ENCODE measurements at places on chromosomes 1 and 21.

DNA sequence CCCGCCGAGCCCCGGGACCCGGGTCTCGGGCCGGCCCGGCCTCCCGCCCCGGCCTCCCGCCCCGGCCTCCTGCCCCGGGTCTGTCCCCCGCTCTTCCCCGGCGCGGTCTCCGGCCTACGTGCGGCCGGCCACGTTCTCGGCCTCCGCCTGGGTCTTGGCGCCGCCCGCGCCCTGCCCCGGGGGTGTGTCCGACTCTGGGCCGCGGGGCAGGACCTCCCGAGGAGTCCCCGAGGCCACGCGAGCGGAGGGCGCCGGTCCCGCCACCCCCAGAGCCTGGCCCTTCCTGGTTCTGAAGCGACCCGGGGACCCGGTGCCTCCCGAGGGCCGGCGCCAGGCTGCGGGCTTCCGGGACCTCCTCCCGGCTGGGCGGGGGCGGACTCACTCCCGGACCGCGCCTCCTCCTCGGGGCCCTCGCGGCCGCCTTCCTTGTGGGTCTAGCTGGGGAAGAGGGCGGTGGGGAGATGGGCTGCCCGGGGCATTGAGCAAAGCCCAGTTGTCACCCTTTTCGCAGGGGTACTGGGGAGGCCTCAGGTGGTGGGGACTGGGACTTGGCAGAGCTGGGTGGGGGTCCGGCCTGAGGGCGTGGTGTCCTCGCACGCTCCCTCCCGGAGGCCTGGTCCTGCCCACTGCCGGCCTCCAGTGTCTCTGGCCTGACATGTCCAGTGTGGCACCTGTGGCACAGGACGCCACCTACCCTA, 558 bp downstream of the PFKL start:
- peak; percentile 10 for DNase-seq

DNA sequence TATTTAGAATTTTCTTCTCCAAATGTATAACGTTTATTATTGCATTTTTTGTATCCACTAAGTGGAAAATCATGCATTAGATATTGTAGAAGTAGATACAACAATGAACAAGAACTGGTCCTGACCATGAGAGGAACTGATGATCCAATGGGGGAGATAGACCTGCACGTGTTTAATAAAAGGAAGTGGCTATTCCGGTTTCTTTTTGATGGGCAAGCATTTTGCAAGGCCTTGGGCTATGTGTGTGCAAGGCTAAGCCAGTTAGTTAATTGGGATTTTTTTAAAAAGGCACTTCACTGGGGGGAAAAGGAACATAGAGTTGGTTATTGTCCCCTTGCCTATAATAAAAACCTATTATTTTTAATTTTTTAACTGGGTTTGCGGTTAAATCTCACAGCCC, 961 bp upstream of the VCAM1 start:
- DNase-seq = no peak

GRCh38 chr1:63774617-63775417, 1.0 kb downstream of the ROR1 start:
- DNase-seq = peak; percentile 8

GRCh38 chr21:46507562-46507961, 48.9 kb downstream of the DIP2A start:
- no peak for DNase-seq
